ENCODE measurements at places on chromosomes 5 and 9.

DNA sequence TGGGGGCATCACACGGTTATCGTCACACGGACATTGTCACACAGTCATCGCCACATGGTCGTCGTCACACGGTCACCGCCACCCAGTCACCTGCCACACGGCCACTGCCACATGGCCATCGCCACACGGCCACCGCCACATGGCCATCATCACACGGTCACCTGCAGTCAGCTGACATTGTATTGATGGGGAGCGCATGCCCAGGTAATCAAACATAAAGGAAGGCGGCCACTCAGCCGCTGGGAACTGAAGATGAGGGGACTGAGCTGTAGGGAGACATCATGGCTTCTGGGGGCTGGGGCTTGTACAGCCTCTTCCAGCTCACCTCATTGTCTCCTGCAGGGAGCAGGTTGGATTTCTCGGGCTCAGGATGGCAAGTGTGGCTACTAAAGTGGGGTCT lies 49.2 kb downstream of the MRPL36 start:
- no peak for DNase-seq

- DNase-seq = no peak
Measured at GRCh38 chr5:109868737-109869136, 179.0 kb downstream of the MAN2A1 start.

GRCh38 chr9:89721971-89722530 lies 117.2 kb downstream of the GADD45G start:
- DNase-seq = no peak

- no peak for DNase-seq
Measured at GRCh38 chr9:14313951-14314423, at the start of gene NFIB. NFIB (minus strand) TSS chr9:14314141; CDS start chr9:14313511, 630 bp downstream.

- DNase-seq = no peak
Measured at GRCh38 chr9:120521101-120521500, 58.9 kb downstream of the CDK5RAP2 start.

All from activated gamma-delta T cell (primary cell).